ENCODE measurements at places on chromosomes 16 and 17. TPM values are rescaled to one million over a fixed set of nuclear protein-coding genes. Genes with fewer than 3 reads are reported as not detected.

The NOD2 gene
- 9.4 TPM for total RNA-seq

The CD300C gene
- 1.2 TPM for total RNA-seq

DNA sequence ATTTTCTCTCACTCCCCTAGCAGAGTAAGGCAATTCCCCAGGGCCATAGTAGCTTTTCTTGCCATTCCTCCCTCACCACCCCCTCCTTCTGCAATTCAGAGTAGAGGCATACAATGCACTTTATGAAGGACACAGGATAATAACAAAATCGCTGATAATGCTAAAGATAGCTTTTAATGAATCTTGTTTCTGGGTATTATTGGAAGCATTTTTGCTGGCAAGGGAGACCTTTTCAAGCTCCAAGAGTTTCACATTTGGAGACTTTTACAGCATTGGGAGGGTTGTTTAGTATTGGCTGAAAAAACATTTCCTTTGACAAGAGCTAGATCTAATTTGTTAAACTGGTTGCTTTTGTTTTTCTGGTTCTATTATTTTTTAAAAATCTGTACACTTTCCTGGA lies 573.0 kb upstream of the C16orf82 start:
- H3K27me3 ChIP-seq, result peaks cover 47% of the 10 kb centered on the region
- no peak for DNase-seq
- H3K36me3 ChIP-seq, result no peaks in the 10 kb centered on the region
- H3K4me3 ChIP-seq, result no peak overlapping the region

DNA sequence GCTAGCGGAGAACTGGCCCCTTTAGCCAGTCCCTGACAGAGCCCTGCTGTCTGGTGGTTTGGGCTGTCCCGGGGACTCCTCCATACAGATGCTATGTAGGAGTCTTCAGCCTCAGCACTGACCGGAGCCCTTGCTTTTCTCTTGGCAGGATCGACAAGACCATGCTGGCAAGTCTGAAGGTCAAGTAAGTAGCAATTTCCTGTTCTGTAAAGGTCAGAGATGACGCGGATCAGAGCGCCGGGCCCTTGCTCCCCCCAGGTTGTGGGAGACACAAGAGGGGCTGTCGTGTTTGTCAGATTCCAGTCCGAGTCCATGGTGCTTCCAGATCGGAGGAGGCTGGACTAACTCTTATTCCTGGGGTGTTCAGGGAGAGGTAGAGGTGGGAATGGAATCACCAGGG lies 4.1 kb downstream of the RAP1GAP2 start:
- H3K27me3 ChIP-seq, result no peaks in the 10 kb centered on the region
- H3K4me3 ChIP-seq, result no peak overlapping the region
- peaks cover 50% of the 10 kb centered on the region for H3K4me1 ChIP-seq

DNA sequence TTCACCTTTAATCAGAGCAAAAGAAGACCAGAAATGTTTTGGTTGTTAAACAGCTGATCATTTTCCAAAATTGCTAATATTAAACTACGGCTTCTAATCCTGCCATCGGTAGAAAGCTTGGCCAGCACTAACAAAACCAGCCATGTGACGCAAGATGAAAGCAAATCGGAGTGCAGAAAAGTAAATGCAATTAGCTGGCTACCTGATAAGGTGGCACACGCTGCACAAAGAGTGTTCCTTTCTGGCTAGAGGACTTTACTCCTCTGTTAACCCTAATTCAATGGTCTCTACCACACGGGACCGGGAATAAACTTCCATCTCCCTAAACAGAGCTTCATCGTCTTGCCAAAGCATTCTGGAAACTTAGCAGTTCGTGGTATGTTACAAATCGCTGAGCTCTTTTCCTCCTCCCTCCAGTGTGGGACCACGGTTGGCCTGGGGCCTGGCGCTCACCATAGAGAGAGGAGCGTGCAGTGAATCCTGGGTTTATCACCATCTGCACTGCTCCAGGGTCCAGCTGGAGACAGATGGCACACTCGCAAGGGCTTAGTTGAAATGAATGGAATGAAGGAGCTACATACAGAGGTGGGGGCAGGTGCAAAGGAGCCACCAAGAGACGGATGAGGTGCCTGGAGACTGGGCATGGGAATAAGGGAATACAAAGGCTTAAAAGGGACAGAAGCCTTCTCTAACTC lies 10.1 kb upstream of the COG1 start:
- no peak overlapping the region for H3K27ac ChIP-seq
- no peak for DNase-seq
- peaks cover 2% of the 10 kb centered on the region for H3K4me1 ChIP-seq
- H3K4me3 ChIP-seq, result no peak overlapping the region
- no peaks in the 10 kb centered on the region for H3K27me3 ChIP-seq

DNA sequence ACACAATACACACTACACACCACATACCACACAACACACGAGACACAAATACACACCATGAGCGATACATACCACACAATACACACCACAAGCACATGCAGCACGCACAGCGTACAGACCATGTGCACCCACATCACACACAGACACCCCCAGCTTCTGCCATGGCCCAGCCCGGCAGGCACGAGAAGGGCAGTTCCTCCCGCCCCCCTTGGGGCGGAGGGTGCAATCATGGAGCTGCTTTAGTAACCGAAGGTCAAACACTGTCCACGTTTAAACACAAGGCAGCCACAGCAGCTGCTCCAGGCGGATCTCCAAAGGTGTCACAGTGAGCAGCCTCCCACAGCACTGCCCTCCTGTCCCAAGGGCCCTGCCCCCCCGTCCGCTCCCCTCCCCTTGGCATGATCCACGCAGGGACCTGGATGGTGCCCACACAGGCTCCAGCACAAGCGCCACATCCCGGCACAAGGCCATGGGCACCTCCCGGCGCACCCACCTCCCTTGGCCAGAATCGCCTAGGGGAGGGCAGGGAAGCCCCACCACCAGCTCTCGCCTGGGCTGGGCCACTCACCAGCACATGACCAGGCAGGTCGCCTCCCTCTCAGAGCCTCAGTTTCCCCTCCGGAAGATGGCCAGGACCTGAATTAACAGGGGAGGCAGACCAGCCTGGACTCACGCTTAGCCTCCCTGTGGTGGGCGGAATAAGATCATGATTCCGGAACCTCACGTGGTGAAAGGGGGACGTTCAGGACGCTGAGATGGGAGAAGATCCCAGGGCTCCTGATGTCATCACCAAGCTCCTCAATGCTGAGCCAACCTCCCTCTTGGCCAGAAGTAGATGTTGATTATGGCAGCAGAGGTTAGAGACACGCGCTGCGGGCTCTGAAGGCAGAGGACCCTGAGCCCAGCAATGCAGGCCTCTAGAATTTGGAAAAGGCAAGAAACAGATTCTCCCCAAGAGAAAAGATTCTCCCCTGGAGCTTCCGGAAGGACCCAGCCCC lies 32.6 kb upstream of the ZNF469 start:
- H3K27ac ChIP-seq, result no peak overlapping the region
- H3K4me1 ChIP-seq, result peaks cover 7% of the 10 kb centered on the region
- H3K4me3 ChIP-seq, result no peak overlapping the region
- no peak for DNase-seq
- H3K27me3 ChIP-seq, result no peaks in the 10 kb centered on the region

DNA sequence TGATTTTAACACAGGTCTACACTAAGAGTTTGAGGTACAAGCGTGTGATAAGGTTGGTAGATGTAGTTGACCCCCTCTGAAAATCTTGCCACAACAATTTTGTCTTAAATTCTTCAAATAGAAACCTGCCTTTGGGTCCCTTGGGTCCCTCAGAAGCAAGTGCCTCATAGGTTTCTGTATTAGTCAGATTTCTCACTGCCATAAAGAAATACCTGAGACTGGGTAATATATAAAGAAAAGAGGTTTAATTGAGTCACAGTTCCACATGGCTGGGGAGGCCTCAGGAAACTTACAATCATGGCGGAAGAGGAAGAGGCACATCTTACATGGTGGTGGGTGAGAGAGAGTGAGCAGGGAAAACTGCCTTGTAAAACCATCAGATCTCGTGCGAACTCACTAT lies 301.2 kb downstream of the MAP2K6 start:
- no peak overlapping the region for H3K27ac ChIP-seq
- peaks cover 8% of the 10 kb centered on the region for H3K27me3 ChIP-seq
